ENCODE measurements at places on chromosomes 1 and 21.

DNA sequence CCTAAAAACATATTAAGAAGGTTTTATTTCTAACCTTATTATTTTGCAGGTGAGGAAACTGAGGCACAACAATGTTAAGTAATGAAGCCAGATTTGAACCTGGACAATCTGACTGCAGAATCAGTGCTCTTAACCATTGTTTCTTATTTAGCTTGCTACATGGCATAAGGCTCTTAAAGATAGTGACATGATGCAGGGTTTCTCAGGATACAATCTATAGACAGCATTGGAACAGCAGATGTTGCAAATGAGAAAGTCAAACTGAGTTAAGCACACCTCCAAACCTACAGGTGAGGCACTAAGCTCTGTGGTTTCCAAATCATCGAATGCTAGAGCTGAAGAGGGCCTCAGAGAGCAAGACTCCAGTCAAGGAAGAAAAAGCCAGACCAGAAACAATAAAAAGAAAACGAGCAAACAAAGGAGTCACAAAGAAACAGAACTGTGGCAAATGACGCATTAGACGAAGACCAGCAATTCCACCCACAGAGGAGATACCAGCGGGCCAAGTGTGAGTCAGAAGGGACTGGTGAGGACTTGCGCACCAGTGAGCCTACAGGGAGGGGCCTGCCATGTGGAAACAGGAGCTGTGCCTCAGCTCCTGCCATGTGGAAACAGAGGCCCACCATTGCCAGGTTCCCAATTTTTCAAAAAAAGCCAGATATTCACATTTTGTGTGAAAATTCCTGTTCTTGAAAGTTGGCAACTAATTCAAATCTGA, 14.4 kb downstream of the CD58 start:
- DNase-seq = peak; percentile 33

DNA sequence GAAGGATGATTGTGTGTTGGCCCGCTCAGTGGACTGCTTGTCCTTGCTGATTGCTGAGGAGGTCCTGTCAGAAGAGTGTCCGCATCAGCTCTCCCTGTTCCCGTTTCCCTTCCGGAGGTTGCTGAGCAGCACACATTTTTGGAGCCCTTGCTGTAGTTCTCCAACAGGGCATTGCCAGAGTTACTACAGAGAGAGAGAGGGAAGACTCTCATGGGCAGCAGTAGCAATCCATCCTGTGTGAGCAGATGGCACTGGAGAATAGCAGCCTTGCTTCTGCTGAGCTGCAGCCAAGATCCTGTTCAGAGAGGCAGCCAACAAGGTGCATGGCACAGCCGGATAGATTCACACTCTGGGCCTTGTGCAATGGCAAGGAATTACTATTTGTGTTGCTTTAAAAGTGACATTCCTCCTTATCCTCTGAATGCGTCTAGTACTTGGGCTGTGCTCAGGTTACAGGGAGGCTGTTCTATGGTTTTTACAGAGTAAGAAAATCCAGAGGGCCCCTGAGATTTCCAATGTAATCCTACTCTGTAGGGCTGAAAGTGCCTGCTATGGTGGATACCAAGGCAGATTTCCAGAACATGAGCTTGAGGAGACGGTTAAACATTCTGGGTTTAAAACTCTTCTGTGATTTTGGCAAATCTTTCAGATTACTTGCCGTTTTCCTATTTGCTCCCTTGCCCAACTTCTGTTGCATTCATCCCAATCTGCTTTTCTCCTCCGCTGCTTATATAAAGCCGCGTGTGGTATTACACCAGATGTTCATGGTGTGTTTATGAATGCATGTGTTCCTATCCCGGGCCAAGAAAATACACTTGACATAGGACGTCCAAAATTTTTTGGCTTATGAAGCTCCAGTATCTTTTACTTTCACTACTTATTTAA, 27.4 kb downstream of the AK4 start:
- DNase-seq = no peak

- no peak for DNase-seq
Observed at GRCh38 chr1:89781494-89782126, 39.2 kb upstream of the LRRC8D start.

- no peak for DNase-seq
Observed at GRCh38 chr1:234728740-234729139, 118.8 kb upstream of the IRF2BP2 start.

- DNase-seq = no peak
Observed at GRCh38 chr21:42113926-42114409, 42.9 kb downstream of the UMODL1 start.

- DNase-seq = no peak
Observed at GRCh38 chr1:37433171-37433570, 41.2 kb upstream of the ZC3H12A start.

DNA sequence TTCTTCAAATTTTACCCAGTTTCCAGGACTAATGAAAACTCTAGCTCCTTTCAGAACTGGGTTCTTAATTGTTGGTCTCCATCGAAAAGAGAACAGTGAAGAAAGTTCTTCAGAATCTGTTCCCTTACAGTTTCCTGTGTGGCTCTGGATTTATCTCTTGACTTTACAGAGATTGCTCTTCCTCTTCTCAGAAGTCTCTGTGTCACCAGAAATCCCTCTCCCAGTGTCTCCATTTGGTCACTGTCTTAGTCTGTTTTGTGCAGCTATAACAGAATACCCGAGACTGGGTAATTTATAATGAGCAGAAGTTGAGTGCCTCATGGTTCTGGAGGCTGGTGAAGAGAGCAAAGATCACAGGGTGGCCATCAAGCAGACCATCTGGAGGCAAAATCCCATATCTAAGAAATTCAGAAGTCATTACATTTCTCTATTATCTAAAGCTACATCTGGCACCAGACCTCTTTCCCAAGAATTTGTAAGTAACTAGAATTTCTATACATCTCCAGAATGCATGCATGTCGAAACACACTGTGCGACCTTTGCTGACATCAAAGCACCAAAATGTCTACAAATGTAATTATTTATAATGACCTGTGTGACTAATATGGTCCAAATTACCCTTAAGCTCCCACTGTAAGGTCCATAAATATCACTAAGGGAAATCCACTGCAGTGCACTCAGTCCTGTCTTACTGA, 65.4 kb upstream of the KRTAP19-8 start:
- no peak for DNase-seq

- DNase-seq = no peak
Observed at GRCh38 chr1:156498432-156499193, 2.0 kb downstream of the MEF2D start.

GRCh38 chr1:114334297-114334696, 176.7 kb downstream of the TRIM33 start:
- DNase-seq = no peak

DNA sequence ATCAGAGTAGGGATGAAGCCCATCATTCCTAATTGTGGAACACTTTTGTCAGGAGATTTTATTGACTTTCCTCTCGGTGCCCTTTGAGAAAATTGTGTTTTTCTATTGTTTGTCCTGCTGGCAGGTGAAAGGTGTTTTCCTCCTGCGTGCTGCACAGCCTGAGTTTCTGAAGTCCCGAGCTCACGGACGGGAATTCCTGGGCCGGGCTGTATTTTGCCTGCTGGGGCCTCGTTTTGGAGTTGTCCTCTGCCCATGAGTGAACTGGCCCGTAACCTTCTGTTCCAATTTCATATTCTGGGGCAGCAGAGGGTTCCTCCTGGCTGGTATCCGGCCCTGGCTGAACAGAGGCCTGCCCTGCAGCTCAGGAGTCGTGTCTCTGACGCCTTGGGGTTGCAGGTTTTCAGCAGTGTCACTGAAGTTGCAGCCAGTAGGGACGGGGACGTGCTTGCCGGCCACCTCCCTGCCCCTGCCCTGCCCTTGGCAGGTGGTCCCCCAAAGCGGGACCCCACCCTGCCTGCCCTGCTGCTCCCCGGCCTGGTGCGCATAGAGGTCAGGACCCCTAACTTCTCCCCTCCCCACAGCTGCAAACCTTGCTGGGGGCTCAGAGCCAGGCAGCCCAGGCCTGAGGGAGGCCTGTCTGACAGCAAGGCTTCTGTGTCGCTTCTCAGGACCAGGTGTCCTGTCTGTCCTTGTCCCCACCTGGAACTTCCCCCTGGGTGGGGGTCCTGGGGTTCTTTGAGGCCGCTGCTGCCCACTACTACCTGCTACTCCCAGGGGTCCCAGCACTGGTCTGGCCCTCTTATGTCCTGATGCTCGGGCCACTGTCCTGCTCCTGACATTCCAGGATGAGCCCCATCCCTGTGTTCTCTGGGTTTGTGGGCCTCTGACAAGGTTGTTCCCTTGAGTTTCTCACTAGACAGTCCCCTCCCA, 49.0 kb downstream of the SLX9 start:
- DNase-seq = no peak

Measured in germinal center (tissue), 1 donor.